ENCODE measurements at places on chromosomes 13 and 19.

DNA sequence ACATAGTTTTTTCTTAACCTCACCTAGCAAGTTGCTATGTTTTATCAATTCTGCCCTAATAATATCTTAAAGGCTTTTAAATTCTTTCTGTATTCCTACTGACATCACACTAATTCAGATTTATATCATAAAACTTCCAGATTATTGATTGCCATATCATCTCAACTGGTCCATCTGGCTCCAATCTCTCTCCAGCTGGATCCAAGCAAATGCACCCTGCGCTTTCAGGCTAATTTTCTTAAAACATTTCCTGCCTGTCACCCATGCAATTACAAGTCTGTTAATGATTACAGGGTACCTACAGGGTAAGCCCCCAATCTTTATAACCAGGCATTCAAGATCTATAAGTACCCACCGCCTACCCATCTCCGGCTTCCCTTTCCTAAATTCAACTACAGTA is 95.2 kb downstream of the SERP2 start:
- no peak for DNase-seq

GRCh38 chr13:45696610-45697226 is 5.4 kb upstream of the CBY2 start:
- no peak for DNase-seq

GRCh38 chr19:14582894-14583340 is at the start of gene CLEC17A:
Gene CLEC17A, plus strand, starts transcription at chr19:14583084. Its CDS starts 77 bp downstream, at chr19:14583161.
- DNase-seq, result no peak

- DNase-seq, result no peak
Observed at GRCh38 chr13:61156753-61157152, 258.9 kb downstream of the PCDH20 start.

DNA sequence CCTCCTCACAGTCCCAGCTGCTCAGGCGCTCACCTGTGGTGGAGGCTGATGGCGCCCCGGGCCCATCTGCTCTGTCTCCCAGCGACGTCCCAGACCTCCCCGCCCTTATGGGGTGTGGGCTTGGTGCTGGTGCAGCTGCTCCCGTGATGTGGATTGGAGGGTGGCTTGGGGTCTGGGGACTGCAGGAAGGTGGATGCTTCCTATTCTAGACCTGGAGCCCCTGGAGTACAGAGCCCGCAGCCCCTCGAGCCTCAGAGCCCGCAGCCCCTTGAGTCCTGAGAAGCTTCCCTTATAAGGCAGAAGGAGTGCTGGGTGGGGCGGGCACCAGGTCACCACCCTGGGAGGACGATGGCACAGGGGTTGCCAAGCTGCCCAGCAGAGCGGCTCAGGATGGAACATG is 31.6 kb downstream of the DOT1L start:
- no peak for DNase-seq

GRCh38 chr13:46355901-46356590 is 31.0 kb downstream of the RUBCNL start:
- no peak for DNase-seq

DNA sequence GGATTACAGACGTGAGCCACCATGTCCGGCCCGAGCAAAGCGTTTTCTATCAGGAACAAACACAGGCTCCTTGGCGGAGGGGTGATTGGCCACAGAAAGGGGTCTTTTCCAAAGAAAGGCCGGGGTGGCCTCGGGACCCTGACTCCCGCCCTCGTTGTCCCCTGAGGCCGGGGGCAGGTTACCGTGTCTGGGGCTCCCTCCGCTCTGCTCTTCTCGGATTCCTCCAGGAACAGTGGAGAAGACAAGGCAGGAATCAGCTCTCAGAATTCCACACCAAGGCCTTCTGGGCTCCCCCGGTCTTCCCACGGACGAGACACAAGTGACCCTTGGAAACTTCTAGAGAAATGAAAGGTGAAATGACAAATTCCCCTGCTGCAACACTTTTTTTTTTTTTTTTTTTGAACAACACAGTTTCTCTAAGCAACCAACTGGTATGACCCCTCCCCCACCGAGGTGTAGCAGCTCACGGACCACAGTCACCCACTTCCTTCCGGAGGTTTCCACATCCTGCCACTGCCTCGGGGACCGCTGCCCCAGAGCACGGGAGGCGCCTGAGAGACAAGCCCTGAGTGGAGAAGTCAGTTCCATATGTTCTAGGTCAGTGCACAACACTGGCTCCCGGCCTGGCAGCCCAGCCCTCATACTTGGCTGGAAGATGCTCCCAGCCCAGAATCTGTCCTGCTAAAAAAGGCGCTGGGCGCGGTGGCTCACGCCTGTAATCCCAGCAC is 11.0 kb downstream of the MOB3A start:
- DNase-seq, result no peak

DNA sequence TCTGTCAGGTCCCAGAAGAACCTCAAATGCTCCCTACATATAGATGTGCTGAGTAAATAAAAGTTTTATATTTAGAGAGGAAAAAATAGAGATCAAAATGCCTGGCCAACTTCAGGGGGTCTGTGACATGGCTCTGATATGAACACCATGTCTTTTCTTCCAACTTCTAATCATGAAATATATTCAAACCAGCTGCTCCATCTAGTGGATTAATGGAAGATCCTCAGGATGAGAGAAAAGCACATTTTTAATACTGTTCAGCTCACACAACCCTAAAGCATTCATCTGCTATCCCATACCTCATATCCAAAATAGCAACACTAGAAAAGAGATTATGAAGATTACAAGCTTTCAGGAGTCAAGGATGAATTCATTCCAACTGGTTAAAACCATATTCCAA is 56.0 kb upstream of the DOCK9 start:
- DNase-seq, result no peak

GRCh38 chr13:25860265-25860664 is 191.6 kb downstream of the SHISA2 start:
- no peak for DNase-seq

- DNase-seq, result no peak
Observed at GRCh38 chr19:11306337-11306736, 10.4 kb downstream of the TSPAN16 start.

GRCh38 chr13:44230736-44231135 is 142.9 kb upstream of the SERP2 start:
- no peak for DNase-seq

GRCh38 chr19:55341171-55341588 is 1.5 kb downstream of the KMT5C start:
- DNase-seq, result peak; percentile 94

GRCh38 chr19:47467914-47468313 is 3.8 kb downstream of the SLC8A2 start:
- DNase-seq, result peak; percentile 7

GRCh38 chr19:55461974-55462626 is 658 bp upstream of the ISOC2 start:
- no peak for DNase-seq

DNA sequence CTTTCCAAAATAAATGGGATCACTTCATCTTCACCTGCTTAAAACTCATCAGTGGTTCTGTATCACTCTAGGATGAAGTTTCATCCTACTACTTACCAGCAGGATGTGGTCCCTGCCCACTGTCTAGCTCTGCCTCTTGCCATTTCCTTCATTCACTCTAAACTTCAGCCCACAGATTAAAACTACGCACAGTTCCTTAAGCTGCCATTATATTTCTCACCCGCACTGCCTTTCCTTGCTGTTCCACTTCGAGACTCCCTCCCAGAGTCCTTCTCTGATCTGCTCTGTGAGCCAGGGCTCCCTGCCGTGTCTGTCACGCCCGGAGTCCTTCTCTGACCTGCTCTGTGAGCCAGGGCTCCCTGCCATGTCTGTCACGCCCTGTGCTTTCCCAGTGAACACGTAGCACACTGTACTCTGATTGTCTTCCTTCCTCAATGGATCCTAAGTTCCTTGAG is 52.0 kb upstream of the NPAS1 start:
- no peak for DNase-seq

- DNase-seq, result no peak
Observed at GRCh38 chr13:41614671-41615527, 157.5 kb downstream of the RGCC start.

DNA sequence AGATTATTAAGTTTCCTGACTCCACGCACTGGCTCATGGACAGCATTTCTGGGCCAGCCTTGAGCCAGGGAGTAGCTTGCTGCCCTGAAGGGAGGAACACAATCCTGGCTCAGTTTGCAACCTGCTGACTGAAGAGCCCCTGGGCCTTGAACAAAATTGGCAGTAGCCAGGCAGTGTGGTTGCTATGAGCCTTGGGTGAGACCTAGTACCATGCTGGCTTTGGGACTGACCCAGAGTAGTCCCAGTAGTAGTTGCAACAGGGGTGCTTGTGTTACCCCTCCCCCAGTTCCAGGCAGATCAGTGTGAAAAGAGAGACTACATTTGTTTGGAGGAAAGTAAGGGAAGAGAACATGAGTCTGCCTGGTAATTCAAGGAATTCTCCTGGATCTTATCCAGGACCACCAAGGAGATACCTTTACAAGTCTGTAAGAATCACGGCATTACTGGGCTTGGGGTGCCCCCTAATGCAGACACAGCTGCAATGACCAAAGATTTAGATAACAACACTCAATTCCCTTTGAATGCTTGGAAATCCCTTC is 22.0 kb downstream of the ITGBL1 start:
- DNase-seq, result no peak

- DNase-seq, result peak; percentile 41
Observed at GRCh38 chr13:36736119-36736726, 62.4 kb downstream of the SERTM1 start.

GRCh38 chr19:30682999-30683536 is 310.9 kb downstream of the ZNF536 start:
- DNase-seq, result peak; percentile 80

DNA sequence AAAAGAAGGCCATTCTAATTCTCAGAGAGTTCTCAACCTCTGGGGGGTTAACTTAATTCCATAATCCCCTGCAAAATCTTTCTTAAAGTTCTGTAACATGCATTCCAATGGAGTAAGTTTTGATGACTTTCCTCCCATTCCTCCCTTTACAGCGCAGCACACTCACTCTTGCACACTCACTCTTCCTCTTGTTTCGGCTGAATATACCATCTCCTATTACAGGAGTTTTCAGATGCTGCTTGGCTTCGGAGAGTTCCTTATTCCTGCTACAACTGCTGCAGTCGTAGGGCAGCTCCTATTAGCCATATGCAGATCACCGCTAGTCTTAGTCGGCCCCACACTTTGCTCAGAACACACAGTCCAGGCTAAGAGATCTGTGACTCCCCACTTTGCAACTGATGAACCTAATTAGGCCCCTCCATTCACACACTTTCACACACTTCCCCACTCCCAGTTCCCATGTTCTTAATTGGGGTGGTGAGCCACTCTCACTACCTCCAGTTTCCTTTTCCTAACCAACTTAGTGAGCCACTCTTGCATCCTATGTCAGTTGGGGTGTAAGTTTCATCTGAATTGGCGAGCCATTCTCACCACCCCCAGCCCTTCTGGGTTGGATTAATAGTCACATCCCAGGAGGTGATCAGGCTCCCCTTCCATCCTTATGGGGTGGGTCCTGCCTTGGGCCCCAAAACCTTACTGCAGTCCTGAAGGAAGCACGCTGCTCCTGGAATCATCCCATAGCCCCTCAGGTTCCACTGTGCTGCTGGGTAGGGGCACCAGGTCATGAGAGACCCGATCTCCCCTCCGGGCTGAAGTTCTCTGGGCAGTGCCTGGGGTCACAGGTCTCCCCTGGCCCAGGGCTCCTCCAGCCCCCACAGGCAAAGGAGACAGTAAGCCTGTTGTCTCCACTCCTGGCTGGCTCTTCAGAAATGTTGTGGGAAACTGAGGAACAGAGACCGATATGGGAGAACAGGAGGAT is 53.9 kb downstream of the OR10H4 start:
- no peak for DNase-seq

GRCh38 chr13:98890186-98890585 is 87.7 kb downstream of the DOCK9 start:
- DNase-seq, result no peak

DNA sequence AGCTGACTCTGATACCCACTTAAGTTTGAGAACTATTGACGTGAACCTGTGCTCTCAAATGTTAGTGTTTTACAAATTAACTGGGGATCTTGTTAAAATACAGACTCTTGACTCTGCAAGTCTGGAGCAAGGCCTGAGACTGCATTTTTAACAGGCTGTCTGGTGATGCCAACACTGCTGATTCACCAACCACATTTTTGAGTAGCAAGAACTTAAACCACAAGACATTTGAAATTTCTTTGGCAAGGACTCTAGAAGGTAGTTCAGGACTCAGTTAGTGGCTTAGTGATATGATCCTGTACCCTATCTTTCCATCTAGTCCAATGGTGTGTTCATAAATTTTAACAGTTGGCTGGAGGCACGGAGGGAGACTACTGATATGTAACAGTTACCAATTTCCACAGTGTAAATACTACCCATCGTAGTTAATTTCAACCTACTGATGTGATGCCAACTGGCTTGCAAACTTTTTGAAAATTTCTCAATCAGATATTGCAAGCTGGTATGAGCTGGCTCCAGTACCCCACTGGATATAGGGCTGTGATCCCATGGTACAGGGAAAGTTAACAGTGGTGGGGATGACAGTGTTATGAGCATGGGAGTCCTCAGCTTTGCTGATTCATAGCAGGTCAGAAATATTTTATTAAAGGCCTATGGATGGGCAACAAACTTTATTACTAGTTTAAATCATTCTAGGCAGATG is 255.1 kb downstream of the TBC1D4 start:
- DNase-seq, result no peak

GRCh38 chr13:48615049-48615448 is 38.7 kb upstream of the CYSLTR2 start:
- no peak for DNase-seq

DNA sequence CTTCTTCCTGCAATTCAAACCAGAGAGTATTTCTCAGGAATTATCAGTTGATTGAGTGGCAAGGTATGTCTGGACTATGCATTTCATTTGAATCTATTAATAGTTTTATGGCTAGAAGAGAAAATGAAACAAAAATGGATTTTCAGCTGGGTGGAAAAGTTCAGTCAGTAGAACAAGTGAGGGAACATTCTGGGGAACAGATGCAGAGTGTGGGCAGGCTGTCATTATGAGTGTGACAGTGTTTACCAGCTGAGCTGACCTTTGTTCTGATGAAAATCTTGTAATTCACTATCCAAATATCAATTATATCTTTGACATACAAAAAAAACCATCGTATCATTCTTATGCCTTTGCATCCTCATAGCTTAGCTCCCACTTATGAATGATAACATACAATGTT is 2.6 kb upstream of the CLC start:
- DNase-seq, result no peak

- no peak for DNase-seq
Observed at GRCh38 chr13:30884543-30884942, 21.5 kb upstream of the MEDAG start.

DNA sequence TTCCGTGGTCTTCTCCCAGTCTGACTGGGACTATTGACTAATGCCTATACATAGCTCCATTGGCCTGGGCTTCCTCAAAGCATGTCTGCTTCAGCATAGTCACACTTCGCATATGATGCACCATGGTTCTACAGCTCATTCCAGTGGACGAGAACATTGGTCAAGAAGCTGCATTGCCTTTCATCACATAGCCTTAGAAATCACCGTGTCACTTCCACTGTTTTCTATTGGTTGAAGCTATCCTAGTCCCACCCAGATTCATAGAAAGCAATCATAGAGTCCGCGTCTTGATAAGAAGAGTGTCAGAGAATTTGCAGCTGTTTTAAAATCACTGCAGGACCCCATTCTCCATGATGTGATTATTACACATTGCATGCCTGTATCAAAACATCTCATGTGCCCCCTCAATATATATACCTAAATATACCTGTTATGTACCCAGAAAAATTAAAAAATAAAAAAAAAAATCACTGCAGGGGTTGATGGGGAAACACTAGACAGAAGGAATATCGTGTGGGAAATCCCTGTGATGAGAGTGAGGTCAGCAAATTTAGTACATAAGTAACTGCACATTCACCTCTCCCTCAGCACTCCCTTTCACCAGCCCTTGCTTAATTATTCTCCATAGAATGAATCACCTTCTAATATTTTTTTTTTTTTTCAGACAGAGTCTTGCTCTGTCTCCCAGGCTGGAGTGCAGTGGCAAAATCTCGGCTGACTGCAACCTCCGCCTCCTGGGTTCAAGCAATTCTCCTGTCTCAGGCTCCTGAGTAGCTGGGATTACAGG is 2.2 kb upstream of the ARHGAP33 start:
- DNase-seq, result no peak
